ENCODE measurements at places on chromosomes 13 and 19.

DNA sequence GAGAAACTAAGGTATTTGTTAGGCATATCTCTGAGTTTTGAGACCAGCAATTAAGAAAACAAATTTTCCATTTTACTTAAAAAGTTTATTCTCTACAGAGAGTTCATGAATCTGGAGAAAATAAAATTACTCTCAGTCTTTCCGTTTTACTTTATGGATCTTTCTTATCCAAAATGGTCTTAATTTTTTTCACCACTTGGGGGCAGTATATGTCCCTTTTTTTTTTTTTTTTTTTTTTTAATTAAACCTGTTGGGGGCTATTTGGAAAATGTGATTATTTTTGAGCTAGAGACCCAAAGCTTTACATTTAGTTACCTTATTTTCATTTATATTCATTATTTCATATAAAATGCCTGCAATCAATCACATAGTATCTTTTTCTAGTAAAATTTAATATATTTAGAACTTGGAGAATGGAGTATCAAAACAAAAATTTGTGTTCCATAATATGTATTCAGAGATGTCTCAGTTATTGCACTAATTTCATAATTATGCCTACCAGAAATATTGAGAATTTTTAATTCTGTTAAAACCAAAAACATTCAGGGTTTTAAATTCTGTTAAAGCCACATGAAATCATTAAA is 27.1 kb downstream of the PIBF1 start:
- DNase-seq, result no peak

DNA sequence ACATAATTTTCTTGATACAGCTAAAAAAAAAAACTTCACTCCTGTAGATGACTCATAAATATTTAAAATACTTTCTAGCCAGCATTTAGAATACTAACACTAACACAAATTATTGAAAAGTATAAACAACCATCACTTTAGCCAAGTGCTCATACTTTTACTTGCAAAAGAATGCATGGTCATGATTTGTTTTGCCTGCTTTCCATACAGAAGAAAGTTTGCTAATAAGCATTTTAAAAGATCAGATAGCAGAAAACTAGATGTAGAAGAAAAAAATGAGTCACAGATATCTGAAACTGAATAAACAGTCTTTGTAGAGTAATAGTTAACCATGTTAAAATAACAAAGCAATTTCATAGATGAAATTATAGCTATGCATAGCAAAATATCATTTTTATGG is 2280.4 kb upstream of the PCDH20 start:
- DNase-seq, result no peak

- no peak for DNase-seq
Observed at GRCh38 chr19:4447327-4448146, 10.1 kb downstream of the UBXN6 start.

DNA sequence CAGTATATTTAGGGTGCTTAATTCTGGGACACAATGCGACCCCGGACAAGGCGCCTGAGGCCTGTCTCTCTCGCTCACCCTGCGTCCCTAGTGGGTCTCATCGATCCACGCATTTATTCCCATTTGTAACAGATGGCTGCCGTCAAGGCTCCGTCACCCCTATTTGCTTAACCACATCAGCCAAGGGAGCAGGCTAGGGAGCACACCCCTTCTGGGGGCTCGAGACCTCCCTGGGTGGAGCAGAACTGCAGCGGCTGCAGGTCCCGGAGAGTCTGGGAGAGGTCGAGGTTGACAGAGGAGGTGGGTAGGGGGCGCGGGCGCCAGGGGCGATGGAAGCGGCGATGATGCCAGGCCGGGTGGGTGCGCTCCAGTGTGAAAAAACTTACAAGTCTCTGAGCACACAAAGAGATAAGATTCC is 507 bp downstream of the ALG5 start:
- no peak for DNase-seq

DNA sequence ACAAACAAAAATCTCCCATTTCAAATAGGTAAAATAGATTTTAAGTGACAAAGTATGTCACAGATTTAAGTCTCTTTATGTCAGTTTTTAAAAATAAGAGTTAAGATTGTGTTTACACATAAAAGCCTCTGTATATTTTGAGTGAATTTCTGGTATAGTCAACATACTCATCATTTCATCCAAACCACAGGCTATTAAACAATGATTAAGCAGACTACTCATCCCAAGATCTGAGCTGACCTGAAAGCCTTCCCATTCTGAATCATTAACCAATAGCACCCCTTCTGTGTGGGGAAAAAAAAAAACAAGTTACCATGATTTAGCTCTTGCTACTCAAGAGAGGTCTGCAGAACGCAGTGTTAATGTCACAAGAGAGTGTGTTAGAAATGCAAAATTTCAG is 284.4 kb upstream of the NBEA start:
- no peak for DNase-seq

GRCh38 chr19:27777726-27778125 is 1435.2 kb downstream of the UQCRFS1 start:
- no peak for DNase-seq

DNA sequence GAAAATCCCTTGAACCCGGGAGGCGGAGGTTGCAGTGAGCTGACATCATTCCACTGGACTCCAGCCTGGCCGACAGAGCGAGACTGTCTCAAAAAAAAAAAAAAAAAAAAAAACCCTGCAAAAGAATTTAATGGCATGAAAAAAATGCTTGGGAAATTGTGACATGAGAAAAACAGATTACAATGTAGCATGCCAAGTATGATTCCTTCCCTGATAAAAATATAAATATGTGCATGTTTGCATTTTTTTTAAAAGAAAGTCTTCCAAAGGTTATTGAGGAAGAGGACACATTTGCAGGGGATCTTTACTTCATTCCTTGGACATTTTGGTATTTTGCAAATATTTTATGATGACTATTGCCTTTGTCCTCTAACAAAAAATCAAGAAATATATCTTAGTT is 14.5 kb upstream of the ZBTB32 start:
- DNase-seq, result no peak

DNA sequence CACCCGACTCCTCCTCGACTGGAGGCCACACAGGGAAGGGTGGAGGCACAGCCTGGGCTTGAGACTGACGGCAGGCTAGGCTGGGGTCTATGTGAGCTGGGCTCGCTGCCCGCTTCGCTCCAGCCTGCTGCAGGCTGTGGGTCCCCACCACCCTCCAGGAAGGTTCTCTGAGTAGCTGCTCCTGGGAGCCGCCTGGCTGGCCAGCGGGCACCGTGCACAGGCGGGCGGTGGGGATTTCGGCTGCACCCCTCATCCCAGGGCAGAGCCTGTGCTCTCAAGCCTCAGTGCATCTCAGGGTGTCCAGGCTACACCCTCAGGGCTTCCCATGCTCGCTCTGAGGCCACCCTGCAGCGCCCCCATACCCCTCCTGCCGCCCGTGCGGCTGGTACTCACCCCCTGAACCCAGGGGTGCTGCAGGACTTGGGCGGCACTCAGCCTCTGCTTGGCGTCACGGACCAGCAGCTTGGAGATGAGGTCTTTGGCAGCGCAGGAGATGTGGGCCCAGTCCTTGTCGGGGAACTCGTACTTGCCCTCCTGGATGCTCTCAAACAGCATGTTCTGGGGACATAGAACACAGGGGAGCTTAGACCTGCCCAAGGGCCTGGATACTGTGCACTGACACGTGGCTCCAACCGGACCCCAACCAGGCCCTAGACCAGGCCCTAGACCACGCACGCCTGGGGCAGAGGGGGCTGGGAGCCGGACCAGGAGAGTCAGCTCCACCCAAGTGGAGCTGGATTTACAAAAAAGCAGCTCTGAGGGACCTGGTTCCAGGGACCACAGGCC is 10.2 kb downstream of the MKNK2 start:
- DNase-seq, result no peak

DNA sequence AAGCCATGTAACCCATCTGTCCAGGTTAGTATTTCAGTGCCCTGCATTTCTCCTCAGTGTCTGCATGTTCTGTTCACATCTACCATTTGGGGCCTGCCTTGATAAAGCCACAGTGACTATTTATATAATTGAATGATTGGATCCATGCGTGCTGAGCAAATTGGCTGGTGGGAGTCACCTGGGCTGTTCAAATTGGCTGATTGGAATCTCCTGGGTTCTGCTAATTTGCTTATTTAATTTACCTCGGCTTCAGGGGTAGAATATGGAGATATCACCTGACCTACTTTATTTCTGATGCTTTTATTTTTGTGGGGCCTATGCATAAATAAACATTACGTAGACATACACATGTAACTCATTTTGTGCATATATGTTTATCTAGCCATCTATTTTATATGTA is 167.7 kb downstream of the ZNF486 start:
- no peak for DNase-seq

DNA sequence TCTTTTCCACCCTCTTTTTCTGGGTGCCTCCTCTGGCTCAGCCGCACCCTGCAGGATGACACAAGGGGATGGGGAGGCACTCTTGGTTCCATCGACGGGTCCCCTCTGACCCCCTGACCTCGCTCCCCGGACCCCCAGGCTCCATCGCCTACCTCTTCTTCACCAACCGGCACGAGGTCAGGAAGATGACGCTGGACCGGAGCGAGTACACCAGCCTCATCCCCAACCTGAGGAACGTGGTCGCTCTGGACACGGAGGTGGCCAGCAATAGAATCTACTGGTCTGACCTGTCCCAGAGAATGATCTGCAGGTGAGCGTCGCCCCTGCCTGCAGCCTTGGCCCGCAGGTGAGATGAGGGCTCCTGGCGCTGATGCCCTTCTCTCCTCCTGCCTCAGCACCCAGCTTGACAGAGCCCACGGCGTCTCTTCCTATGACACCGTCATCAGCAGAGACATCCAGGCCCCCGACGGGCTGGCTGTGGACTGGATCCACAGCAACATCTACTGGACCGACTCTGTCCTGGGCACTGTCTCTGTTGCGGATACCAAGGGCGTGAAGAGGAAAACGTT is 24.0 kb downstream of the LDLR start:
- DNase-seq, result no peak
